ENCODE measurements at places on chromosomes 7 and 10.

GRCh38 chr7:29573567-29573966 is 9.9 kb downstream of the PRR15 start:
- DNase-seq, result no peak

DNA sequence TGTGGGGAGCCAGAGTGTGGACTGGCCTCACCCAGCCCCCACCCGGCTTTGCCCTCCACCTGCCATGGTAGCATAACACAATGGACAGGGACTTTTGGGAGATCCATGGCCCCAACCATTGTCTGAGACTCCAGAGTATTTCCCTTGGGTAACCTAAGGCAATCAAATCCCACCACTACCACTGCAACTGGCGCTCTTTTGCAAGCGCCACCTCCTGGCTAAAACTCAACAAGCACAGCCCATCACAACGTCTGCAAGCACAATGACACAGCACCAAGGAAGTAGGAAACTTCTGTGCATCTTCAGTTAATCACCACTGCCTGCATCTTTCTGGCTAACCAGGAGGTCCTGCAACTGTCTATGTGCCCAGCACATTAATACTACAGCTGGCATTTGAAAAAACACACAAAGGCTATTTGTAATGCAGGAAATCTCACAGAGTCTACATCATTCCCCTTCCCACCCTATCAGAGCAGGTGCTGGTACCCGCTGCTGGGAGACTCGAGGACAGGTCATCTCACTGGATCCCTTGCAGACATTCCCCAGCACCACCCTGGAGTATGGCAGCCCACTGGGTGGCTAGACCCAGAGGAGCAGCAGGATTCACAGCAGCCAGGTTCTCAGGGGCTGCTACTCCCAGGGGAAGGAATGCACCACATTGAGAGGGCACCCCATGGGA is 27.7 kb downstream of the ANKRD26 start:
- no peak for DNase-seq

DNA sequence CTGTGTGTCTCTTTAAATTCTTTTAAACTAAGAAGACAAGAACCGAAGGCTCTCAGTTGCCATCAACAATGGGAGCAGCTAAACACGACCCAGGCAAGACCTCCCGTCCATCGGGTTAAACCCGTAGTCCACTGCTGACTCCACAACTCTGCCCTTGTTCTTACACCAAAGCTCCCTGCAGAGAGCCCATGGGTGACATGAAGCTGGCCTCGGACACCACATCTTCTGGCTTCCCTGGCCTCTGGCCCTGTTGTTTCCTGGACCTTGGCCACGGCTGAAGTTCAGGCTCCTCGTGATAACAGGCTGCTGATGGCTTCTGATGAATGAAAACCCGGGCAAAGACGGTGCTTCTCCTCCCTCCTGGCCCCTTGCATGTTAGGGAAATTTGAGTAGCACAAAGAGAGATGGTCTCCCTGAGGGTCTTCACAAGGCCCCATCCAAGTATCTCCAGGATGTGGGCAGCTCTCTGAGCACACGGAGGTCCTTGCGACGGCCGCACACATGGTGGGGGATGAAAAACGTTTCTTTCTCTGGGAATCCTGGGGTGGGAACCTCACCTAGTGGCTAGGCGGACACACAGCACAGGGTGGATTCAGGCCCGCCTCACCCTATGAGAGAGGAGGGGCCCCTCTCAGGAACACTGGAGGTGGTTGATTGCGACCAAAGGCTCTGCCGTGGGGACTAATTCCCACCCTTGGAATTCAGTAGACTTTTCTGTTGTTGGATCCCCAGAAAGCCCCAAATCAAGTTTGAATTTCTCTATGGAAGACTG is 271.1 kb downstream of the ADARB2 start:
- DNase-seq, result no peak

GRCh38 chr7:88322151-88322550 is 15.5 kb upstream of the STEAP4 start:
- no peak for DNase-seq

DNA sequence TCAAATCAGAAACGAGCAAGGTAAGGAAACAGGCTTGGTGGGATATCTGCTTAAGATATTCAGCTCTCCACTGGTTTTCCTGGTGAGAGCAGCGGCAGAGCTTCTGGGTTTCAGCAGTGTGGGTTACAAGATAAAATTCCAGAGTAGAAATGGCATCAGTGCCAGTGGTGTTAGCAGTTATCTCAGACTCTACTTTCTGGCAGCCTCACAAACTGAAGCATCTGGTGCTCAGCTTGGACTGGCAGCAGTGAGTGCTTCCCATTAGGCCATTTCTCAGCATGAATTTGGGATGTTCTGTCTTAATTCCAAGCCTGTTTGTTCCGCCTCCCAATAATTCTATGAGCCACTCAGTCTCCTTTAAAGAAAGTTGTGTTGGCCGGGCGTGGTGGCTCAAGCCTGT is 6.9 kb upstream of the GSTO2 start:
- no peak for DNase-seq

DNA sequence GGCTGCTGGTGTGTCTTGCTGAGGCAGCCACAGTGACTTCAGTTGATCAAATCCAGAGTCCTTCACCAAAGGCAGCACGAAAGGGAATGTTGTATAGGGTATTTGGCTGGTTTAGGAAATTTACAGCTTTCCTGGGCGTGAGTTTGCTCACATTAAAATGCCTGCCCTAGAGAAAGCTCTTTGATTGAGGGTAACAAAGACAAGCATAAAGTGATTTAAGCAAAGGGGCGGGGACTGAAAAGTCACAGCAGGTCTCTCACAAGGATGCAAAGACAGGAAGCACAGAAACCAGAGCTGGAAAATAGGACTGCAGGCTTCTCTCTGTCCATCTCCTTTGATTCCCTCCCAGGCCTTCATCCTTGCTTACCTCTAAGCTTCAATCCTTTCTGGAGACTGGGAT is 139.2 kb downstream of the ELMO1 start:
- no peak for DNase-seq

DNA sequence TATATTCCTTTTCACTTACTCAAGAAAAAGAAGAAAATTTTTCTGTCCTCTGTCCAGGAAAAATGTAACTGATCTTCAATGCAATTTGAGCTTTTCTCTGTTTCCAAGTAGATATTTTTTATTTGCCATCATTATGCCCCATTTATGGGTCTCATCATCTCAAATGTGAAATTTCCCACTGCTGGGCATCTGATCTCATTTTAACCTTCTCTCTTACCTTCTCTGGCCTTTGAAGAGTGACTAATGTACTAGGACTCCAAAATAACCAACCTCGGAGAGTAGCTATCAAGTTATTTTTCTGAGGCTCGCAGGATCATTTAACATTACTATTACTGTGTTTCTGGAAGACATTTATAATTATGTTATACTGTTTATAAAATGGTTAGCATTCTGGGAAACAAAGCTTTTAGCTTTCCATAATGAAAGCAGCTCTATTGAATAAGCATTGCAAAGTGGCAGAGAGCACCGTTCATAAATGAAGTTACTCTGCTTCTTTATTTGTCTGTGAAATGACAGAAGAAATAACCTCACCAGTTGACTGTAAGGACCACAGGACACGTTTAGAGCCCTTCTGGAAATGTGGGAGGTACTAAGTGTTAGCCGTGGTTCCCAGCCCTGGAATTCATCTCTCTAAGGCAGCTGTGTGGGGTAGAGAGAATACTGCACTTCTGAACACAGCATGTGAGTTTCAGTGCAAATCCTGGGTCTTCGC is 33.3 kb upstream of the NMT2 start:
- DNase-seq, result no peak

GRCh38 chr7:1103789-1104515 is 16.0 kb downstream of the GPER1 start:
- DNase-seq, result no peak

GRCh38 chr7:137927386-137927785 is 74.5 kb downstream of the CREB3L2 start:
- no peak for DNase-seq

- no peak for DNase-seq
Observed at GRCh38 chr7:1749351-1749863, 79.3 kb downstream of the ELFN1 start.

DNA sequence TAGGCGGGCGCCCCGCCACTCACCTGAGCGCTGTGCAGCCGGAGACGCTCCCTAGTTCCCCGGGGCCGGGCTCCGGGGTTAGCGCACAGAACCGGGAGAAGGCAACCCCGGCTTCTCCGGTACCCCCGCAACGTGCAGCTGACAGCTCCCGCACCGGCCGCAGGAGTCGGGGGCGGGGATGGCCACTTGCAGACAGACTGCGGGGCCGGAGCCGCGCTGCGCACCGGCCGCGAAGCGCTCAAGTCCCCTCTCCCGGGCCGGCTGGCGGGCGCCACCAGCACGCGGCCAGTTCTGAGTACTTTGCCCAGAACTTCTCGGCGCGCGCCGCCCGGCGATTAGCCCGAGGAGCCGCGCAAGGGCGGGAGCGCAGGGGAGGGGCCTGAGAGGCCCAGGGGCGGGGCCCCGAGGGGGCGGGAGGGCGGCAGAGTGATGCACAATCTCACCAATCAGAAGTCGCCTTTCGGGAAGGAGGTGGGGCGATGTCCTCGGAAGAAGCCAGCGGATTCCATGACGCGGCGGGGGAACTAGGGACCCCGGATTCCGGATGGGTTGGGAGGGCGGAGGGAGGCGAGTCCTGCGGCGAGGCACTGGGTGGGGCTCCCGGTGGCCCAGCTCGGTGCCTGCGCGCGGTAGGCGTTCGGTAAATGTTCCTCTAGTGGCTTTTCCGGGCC is at the start of gene OSBPL3:
TSS of gene OSBPL3 (minus strand) at position 316 of the 671 bp plus-strand sequence. CDS start 87,706 bp downstream, outside the sequence.
- peak; percentile 91 for DNase-seq

DNA sequence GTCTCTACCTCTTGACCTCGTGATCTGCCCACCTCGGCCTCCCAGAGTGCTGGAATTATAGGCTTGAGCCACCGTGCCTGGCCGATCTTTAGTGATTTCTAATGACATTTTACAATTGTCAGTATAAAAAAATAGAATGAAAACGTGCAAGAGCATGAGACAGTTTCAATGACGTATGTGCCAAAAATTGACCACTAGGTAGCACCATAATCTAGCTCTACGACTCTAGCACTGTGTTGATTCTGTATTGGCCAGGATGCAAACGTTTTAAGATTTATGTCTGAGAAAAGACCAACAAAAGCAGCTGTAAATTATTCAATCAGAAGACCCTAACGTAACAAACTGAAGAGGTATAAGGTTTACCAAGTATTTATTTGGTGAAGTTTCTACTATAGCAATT is 25.4 kb upstream of the EXOC6 start:
- no peak for DNase-seq

- DNase-seq, result no peak
Observed at GRCh38 chr7:136046548-136046947, 69.4 kb upstream of the MTPN start.

DNA sequence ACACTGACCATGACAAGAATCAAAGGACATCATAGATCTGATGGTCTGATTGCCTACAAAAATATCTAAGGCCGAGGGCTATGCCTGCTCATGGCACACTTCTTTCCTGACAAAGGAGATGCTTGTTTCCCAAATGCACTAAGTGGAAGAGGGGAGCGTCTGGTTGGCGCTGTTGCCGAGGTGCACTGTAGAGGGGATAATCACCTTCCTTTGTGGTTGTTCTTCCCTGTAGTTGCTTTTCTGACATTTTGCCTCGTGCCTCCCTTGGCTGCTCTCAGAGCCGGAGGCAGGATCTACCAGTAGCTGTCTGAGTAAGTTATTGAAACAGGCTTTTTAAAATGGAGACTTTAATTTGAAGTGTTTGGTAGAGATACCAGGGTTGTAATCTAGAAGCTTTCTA is 352.0 kb downstream of the SORCS3 start:
- DNase-seq, result no peak

DNA sequence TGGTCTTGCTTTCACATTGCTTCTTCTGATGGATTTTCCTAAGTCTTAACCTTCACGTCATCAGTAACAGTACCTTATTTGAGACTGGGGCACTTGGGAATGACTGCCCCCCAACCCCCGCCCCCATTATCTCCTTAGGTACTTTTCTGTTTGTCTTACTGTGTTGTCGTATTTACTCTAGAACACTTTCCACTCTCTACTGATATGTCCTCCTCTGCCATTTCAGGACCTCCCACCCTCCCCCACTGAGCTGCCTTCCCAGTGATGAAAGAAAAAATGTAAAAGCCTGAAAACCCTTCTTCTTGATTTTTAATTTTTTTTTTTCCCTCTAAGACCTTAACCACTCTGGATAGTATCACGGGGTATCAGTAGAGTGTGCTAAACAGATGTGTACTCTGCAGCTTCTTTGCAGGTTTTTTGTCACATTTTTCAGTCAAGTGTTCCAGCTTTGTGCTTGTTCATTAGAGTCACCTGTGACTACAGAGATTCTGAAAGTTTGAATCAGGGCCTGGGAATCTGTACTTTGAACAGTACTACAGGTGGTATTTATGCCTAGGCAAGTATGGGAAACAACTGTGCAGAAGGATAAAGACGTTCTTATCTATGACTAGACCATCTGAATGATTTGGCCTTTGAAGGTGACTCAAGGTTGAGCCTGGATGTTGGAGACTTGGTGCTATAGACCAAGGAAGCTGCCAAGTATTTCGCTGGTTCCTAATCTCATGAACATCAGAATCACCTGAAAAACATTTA is 8.3 kb downstream of the CALU start:
- DNase-seq, result no peak

DNA sequence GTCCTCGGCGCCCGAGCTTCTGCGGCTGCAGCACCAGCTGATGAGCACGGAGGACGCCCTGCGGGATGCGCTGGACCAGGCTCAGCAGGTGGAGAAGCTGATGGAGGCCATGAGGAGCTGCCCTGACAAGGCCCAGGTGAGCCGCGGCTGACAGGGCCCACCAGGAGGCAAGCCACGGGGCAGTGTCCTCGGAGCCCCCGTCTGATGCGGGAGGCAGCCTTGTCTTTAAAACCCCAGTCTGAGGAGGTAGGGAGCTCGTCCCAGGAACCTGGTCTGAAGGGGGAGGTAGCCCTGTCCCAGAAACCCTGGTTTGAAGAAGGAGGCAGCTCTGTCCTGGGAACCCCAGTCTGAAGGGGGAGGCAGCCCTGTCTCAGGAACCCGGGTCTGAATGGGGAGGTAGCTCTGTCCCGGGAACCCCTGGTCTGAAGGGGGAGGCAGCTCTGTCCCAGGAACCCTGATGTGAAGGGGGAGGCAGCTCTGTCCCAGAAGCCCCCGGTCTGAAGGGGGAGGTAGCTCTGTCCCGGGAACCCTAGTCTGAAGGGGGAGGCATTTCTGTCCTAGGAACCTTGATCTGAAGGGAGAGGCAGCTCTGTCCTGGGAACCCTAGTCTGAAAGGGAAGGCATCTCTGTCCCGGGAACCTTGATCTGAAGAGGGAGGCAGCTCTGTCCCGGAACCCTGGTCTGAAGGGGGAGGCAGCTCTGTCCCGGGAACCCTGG is 53.1 kb upstream of the GTF2IRD1 start:
- DNase-seq, result no peak

- DNase-seq, result no peak
Observed at GRCh38 chr10:123860856-123861255, 30.8 kb downstream of the CPXM2 start.

- DNase-seq, result no peak
Observed at GRCh38 chr10:44680764-44681163, 230.4 kb upstream of the TMEM72 start.
